ENCODE measurements at places on chromosomes 7 and 10.

DNA sequence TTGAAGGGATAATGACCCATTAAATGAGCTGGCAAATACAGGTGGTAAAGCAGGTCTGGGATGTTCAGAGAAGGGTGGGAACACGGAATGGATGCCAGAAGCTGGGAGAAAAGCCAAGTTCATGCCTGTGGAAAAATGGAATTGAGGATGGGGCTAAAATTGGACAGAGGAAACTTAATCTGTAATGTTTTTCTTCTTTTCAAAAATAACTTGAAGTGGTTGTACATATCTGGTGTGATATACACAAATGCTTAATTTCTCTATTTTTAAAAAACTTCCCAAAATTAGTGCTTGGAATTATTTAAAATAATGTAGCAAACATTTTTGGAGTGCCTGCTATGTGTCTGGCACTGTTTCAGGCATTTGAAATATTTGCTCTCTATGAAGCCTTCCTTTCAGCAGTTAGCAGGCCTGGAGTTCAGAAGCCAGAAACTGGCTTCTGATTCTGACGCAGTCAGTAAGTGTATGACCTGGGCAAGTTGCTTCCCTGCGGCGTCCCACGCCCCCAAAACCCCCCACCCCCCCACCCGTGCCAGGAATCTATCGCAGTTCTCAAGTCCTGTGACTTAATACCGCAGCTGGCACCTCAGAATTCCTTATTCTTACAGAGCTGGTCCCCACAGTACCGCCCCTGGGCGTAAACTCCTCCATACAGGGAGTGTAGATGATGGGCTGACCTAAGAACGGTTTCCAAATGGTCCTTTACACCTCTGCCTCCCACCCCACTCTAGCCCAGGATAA, 828 bp upstream of the MALSU1 start:
- peak; percentile 33 for DNase-seq

DNA sequence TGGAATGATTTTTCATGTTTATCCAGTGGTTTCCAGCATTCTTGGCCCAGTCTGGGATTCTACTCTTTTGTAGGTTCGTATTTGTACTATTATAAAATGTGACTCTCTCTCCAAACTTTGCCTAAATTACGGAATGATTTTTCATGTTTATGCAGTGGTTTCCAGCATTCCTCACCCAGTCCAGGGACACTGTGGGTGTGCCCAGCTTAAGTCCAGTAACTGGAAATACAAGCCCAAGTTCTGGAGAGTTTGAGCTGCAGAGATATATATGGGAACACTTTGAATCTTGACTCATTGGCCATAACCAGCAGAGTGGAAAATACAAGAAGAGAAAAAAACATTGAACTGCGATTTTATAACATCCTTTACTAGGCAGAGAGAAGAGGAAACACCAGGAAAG, 5.9 kb upstream of the MAGI2 start:
- no peak for DNase-seq

DNA sequence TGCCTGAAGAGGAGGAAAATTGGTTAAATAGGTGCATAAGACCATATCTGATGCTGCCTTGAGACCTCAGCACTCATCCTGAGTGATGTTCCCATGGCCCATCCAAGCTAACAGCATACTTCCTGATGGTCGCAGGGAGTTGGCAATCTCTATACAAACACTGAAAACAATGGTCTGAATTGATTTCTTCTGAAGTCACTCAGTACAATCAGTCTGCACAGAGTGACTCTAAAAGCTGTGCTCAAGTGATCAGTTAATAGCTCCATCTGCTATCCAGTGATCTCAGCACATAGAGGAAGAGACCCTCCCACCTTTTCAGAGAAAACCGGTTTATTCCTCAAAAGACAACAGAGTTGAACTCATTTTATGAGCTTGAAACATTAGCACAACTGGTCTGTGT, 3.9 kb downstream of the PPP1R17 start:
- DNase-seq, result no peak

GRCh38 chr7:68148440-68148839, 1151.8 kb downstream of the TYW1 start:
- DNase-seq, result no peak

DNA sequence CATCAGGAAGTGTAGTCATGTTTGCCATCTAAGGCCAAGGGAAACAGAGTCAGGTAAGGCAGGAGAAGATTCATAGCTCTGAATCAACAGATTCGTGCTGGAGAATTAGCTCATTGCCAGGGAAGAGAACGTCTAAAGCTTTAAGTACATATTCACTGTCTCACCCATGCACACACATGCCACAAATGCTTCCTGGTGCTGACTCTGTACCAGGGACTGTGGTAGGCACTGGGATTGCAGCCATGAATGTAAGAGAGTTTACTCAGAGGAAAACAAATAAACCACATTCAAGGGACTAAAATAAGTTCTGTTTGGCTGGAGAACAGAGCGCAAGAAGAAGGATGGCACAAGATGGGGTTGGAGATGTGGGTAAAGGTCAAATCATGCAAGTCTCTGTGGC, 89.8 kb upstream of the HPS1 start:
- DNase-seq, result no peak

DNA sequence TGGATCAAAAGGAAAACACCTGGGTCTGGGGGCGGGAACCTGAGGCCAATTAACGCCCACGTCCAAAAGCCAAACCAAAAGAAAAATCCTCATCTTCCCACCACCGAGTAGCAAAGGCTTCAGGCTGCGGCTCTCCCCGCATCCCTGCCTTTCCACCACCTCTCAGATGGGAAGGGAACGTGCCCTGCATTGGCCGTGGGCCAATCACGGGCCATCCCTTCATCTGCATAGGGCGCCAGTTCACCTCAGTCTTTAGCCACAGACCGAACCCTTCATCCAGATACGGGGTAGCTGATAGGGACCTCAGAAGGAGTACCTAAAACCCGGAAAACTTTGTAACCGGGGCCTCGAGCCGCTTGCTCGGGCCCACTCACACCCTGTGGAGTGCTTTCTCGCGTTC, 626 bp downstream of the PRPF18 start:
- peak; percentile 24 for DNase-seq

DNA sequence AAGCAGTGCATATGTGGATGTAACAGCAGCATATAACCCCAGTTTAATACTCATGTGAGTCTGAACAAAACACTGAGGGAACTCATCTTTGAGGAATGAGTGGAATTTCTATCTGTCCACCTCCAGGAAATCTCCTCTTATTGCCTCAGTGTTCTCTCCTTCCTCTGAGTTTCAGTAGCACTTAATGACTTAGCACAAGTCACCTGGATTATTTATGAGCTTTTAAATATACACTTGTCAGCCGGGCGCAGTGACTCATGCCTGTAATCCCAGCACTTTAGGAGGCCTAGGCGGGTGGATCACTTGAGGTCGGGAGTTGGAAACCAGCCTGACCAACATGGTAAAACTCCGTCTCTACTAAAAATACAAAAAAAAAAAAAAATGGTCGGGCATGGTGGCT, 4.3 kb downstream of the LRRC20 start:
- DNase-seq, result no peak

Measured in activated T-cell treated with anti-CD3 and anti-CD28 coated beads, Interleukin-2, amount 50 U/mL, for 1 hour (primary cell).